ENCODE measurements at places on chromosomes 11 and 22.
A peak's percentile ranks its signal among the peaks of the same experiment; 100 is the strongest.

DNA sequence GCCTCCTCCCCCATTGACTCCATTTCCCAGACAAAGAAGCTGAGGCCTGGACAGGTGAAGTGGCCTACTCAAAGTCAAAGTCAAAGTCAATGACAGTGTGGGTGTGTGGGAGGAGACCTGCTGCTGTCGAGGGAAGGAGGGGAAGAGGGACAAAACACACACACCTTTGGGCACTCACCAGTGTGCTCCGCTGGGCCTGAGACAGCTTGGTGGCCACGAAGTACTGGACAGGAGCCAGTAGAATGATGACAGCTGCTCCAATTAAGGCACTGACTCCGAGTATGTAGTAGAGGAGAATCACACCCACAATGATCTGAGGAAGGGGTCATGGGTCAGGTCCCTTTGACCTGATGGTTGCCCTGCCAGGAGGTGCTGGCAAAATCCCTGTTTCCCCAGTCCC is 33.6 kb downstream of the ABCC8 start:
- DNase-seq: no peak

DNA sequence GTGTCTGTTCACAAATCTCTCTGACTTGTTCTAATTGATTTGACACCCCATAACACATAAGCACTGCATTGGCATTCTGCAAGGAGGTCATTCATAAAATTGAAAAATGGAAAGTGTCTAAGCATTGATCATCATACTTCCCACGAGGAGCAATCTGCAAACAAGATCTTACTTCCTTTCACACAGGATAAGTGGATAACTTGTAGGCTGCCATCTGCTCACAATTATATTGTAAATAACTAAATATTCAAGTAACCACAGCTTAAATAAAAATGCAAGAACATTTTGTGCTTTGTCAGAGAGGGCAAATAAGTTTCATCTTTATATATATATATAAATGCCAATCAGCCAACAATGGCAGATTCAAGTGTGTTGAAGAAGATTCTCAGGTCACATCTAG is 264.8 kb upstream of the ZC3H12C start:
- DNase-seq: no peak

GRCh38 chr11:11985016-11985715 is 23.3 kb downstream of the DKK3 start:
- peak; percentile 10 for DNase-seq

DNA sequence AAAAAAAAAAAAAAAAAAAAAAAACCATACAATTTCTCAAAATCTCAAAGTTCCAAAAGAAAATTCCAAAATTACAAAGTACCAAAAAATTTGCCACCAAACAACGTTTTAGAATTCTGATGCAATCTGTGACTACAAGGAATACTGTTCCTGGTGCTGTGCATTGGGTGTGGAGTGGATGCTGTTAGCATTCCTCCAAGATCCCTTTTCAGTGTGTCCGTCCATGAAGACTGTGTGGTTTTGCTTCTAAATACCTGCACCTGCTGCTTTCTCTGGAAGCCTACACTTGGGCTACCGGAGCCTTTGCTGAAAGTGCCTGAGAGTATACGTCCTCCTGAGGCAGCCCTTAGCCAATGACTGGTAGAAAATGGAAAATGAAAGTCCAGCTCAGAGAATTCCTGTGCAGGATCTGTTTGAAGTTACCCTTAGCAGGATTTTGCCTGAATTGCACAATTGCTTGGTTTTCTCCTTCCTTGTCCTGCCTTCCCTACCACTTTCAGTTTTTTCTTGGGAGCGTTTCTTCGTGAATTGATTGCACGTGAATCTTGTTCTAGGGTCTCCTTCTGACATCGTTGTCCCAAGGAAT is 140.8 kb downstream of the TRPC6 start:
- no peak for DNase-seq

- DNase-seq: peak; percentile 78
These were observed 9.2 kb downstream of the FXYD2 start for GRCh38 chr11:117815262-117815803.

DNA sequence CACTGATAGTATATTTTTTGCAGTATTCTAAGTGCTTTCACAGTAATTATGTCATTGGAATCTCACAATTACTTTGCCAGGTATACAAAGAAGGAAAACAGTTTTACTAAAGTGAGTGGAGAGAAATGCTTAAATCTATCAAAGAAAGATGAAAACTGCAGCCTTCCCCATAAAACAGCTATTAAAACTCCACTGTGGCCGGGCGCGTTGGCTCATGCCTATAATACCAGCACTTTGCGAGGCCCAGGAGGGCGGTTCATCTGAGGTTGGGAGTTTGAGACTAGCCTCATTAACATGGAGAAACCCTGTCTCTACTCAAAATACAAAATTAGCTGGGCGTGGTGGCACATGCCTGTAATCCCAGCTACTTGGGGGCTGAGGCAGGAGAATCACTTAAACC is 19.1 kb downstream of the OR51E1 start:
- no peak for DNase-seq

GRCh38 chr11:13109616-13110015 is 100.5 kb downstream of the RASSF10 start:
- DNase-seq: no peak

GRCh38 chr11:121672630-121673487 is 220.1 kb upstream of the SORL1-AS1 start:
- DNase-seq: no peak

DNA sequence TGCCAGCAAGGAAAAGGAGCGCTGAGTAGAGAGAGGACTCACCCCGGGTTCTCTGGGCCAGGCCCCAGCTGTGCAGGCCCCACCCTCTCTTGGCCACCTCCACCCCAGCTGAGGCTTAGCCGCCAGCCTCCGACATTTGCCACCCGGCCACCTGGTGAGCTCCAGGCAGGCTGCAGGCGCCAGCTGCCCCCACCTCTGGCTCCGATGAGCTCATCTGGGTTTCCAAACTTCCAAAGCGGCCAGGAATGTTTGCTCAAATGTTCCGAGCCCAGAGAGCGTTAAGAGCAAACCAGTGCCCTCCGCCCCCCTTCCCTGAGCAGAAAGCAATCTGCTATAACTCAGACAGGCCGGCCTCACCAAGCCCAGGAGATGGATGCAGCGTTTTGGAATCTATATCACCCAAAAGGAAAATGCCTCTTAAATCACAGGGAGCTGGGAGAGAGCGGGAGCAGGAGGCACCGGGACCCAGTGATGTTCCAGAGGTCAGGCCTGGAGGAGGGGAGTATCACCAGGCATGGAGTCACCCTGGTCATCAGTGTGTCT is 9.1 kb upstream of the MN1 start:
- DNase-seq: no peak

GRCh38 chr11:66543263-66544107 is 2.4 kb downstream of the ZDHHC24 start:
- DNase-seq: peak; percentile 63

DNA sequence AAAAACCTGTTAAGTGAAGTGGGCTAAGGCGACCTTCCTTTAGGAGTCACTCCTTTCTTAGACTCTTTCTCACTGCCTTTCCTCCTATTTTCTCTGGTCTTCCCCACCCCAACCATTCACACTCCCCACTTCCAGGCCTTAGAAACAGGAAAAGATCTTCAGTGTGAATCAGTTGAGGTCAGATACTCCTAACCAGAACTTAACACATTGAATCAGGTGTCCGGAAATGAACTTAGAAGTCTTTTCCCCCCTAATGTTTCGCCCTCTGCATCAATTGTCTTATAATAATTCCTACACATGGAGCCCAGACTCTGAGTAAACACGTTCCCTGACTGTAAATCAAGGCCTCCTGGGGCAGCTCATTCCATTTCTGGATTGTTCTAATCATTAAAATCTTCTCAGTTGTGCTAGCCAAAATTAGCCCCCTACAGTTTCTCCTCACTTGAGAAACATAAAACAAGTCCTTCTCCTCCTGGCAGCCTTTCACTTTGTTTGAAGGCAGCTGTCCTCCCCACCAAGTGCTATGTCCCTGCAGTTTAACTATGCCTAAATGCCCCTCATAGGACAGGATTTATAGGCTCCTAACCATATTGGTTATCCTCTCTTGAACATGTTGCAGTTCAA is 32.7 kb upstream of the USP47 start:
- DNase-seq: no peak

GRCh38 chr11:128181088-128181480 is 406.3 kb downstream of the ETS1 start:
- no peak for DNase-seq

DNA sequence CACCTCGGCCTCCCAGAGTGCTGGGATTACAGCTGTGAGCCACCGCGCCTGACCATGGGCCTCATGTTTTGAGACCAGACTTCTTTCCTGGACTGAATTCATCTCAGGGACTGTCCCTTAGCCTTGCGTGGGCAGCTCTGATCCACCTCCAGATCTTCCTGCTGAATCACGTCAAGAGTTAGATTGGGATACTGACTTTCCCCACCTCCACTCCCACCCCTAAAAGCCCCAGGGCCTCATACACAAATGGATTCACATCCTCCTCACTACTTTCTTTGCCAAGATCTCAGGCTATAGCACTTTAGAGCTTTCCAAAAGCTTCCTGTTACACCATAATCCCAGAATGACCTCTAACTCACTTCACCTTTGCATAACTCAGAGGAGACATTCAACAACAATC is 12.1 kb downstream of the CCDC87 start:
- peak; percentile 30 for DNase-seq

GRCh38 chr22:43396934-43397457 is 14.8 kb upstream of the MPPED1 start:
- DNase-seq: no peak

GRCh38 chr22:42281706-42282251 is 11.3 kb upstream of the TCF20 start:
- DNase-seq: no peak

GRCh38 chr11:19651028-19651427 is 61.6 kb upstream of the NAV2 start:
- no peak for DNase-seq

DNA sequence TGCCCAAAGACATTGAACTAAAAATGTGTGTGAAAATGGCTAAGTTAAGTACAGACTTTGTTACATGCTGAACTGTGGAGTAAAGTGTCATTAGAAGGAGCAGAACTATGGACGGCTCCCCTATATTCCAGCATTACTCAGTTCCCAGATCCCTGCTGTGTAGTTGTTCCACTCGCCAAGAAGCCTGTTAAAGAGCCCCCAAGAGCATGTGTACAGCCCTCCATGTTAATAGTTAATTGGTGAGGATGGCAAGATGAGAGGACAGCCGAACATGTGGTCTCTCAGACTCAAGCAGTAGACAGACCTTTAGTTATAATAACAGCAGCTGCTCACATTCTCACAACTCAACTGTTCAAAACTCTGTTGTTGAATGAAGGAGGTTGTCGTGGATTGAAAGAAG is 127.4 kb downstream of the ELP4 start:
- DNase-seq: no peak

- DNase-seq: no peak
These were observed 9.2 kb upstream of the SLC5A12 start for GRCh38 chr11:26731084-26731456.

GRCh38 chr11:34382532-34383276 is 24.9 kb upstream of the ABTB2 start:
- DNase-seq: no peak

DNA sequence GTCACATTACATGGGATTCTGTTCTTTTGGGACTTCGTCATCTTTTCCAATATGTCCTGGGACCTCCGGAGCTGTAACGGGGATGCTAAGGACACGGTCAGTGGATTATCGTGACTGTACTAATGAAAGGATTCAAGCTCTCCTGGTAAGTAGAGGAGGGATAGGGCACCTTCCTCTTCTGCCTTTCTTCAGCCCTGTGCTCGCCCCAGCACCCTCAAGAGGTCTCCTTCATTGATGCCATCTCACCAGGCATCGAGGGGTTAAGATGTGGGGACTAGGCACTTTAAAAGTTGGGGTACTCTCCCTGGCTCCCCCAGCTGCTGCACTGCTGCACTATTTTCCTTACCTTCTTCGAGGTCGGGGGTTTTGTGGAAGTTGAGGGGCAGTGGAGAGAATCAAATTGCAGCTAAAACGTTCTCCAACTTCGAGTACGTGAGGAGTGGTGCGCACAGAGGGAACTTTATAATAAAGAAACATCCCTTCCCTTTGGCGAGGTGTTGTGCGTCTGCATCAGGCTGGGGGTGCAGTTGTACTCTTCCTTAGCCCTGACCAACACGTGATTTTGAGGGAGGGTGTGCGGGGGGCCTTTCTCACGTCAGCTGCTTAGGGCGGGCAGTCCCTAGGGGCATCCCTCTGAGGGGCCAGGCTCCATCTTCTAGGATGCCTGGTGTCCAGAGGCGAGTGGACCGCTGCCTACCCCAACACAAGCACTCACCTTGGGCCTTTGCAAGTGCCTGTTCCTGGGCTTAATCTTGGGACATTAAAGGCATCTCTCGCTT is 96.1 kb downstream of the GRAMD1B start:
- DNase-seq: no peak

GRCh38 chr11:69615545-69616278 is 25.2 kb upstream of the CCND1 start:
- no peak for DNase-seq

GRCh38 chr11:17801166-17801565 is 66.6 kb downstream of the KCNC1 start:
- no peak for DNase-seq

GRCh38 chr22:38415046-38415445 is 40.0 kb downstream of the KCNJ4 start:
- no peak for DNase-seq

GRCh38 chr11:112437096-112437495 is 176.4 kb upstream of the PLET1 start:
- DNase-seq: no peak

DNA sequence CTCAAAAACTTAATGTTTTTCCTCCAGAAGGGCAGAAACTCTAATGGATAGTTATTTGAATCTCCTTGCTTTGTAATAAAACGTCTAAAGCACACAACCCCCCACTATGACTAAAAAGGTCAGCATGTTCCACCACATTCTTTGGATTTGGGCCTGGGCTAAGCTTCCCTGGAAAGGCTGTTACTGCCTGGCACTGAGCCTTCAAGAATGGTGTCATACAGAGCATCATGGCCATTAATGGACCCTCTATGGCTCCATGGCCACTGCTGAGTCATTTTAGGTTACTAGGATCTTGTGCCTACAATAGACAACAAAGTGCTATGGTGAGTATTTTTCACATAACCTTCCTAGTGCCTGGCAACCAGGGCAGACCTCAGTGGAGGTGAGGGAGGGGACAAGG is 242.6 kb upstream of the FAT3 start:
- no peak for DNase-seq

GRCh38 chr11:116715383-116715782 is 57.4 kb downstream of the BUD13 start:
- no peak for DNase-seq
